ENCODE measurements at places on chromosomes 1 and 21.

- no peak for DNase-seq
Observed at GRCh38 chr1:167301355-167301754, 80.7 kb downstream of the POU2F1 start.

GRCh38 chr1:51252366-51252765 is 16.3 kb downstream of the RNF11 start:
- DNase-seq = no peak

DNA sequence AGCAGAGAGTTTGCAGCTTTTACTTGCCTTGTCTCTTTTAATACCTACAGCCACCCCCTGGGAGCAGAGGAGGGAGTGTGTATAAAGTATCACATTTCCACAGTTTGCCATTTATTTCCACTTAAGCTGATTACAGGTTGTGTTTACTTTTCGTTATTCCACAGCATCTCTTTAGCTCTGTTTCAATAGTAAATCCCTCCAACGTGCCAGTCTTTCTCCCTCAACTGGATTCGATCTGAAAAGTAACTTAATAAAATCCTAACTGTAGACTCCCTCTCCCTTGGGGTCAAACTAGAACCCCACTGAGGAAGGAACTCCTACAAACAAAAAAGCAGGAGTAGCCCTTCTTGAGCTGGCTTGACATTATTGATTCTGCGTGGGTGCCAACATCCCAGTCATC is 3.1 kb upstream of the FCGR2A start:
- no peak for DNase-seq

GRCh38 chr1:156538711-156539440 is 33.5 kb downstream of the IQGAP3 start:
- no peak for DNase-seq

- no peak for DNase-seq
Observed at GRCh38 chr1:28494737-28495136, 11.1 kb upstream of the RCC1 start.

DNA sequence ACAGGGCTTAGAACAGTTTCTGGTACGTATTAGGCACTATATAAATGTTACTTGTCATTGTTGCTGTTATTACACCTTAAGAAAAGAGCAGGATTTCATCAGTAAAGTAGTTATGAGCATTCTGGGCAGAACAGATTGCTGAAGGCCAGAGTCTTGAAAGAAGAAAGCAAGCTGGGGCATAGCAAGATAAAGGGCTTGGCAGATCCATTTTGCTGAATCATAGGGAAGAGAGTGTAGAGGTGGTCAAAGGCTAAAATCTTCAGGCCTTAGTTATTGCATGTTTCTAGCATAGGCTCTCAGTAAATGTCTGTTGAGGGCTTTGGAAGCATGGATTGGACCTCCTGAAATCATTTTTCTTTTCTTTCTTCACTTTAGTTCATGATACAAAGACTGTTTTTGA is 67.5 kb downstream of the PLA2G4A start:
- no peak for DNase-seq

DNA sequence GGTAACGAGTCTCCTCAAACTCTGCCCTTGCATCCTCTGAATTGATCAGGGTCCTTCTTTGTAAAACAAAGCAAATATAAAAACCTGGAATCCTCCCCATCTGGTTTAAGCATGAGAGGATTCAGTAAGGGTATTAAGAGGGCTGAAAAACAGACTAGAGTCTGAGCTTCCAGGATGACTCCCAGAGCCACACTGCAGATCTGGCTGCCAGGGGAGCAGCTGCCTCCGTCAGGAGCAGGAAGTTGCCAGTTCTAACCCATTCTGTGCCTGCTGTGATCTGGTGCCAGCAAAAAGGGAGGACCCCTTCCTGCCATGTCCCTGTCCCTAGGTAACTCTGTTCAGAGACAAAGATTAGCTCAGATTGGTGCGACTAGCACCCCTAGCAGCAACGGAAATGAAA is 27.5 kb downstream of the SERTAD4 start:
- DNase-seq = no peak

DNA sequence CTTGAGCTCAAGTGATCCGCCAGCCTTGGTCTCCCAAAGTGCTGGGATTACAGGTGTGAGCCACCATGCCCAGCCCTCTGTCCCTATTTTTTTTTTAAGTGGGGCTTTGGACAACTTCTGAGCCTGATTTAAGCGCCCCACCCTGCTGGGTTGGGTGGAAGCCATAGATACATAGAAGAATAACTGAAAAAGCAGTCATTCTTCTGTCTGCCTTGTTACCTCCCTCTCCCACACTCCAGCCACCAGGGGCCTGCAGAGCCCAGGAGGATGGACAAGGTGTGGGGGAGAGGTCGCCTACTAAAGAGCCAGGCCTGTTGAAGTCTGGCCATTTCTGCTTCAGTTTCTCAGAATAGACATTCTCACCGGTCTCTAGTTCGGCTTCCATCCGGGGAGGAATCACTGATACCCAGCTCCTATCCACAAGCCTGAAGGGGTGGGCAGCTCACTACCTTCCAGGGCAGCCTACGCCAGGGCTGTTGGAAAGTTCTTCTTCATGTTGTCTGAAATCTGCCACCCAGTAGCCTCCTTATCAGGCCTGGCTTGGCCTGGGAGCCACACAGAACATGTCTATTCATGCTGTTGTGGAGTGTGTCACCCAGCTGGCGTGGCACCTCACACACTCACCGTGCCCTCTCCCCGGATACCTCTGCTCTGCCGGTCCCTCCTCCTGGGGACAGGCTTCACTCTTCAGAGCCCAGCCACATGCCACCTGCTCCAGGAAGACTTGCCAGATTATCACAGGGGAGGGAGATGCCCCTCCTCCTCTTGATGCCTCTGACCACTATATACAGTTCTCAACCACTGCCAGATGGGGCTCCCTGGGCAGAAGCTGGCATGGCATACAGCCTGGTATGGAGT is 27.7 kb downstream of the KNCN start:
- no peak for DNase-seq

DNA sequence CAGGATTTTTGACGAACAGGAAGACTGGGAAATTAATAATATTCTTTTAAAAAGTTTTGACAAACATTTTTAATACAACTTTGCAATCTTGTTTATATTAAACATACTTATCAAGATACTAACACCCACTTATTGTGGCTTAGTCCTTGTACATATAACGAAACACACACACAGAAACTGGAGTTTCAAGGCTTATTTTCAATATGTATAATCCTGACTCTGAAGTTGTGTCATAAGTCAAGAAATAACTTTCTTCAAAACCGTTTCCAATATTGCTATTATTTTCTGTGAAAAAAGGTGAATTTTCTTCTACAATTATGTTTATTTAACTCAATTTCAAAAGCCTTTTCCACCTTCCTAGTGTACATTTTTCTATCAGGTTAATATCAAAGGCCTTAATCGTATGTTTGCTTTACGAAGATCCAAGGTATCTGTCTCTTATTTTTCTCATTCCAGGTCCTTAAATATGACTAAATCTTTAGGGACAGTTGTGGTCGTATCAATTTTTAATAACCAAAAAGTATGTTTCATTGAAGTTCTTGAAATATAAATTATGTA is 1.8 kb downstream of the CDKN2C start:
- DNase-seq = peak; percentile 36

GRCh38 chr1:235918032-235918431 is 51.3 kb upstream of the LYST start:
- DNase-seq = no peak

DNA sequence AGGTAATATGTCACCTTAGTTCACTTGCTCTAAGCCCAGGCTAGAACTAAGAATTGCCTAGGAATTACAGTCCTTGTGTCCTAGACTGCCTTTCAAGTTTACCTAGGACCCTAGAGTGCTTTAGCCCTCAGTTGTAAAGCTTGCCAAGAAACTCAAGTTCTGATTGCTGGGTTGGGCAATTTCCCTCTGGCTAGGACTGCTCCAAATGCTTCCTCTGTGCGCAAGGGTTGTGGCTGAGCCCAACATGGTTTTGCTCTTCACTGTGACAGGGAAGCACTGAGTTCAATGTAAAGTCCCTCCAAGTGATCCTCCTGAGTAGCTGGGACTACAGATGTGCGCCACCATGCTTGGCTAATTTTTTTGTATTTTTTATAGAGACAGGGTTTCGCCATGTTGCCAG is 102.3 kb upstream of the NEK7 start:
- DNase-seq = peak; percentile 61

GRCh38 chr1:156497743-156498431 is 2.7 kb downstream of the MEF2D start:
- no peak for DNase-seq

GRCh38 chr1:181094416-181095212 is 6.1 kb downstream of the IER5 start:
- DNase-seq = no peak

DNA sequence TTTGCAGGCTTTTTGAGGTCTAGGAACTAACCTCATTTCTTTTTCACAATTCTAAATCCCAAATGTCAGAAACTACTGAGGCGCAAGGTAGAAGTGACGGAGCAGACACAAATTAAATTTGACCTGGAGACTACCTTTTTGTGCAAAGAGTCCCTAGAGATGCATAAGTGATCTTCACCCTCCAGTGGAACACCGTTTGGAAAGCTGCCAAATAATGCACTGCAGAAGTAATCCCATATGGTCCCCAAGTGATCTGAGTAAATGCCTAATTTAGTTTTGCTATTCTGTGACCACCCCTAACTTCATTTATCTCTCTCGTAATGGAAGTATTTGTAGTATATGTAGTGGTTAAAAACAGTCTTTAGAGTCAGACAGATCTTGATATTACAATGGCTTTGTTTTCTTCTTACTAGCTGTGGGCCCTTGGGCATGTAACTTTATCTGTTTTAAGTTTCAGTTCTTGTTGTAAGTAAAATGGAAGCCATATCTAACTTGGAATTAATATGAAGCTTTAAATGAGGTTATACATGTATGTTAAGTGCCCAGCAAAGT is 70.4 kb upstream of the IPO9 start:
- DNase-seq = no peak

DNA sequence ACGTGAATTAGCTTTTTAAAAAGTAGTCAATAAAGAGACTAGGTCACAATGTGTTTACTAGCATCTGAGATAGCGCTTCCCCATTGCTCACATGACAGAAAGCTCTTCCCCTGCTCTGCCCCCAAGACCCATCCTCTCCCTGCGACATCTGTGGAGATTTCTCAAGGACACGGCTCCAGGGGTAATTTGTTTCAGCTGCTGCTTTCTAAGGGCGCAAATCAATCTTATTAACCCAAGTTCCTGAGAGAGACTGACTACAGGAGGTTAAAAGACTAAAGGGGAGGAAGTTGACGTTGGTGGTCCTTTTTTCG is at the start of gene MYOCOS:
MYOCOS (plus strand) TSS at position 92 of the 311 bp plus-strand sequence. CDS start 1,641 bp downstream, outside the sequence.
- DNase-seq = no peak

DNA sequence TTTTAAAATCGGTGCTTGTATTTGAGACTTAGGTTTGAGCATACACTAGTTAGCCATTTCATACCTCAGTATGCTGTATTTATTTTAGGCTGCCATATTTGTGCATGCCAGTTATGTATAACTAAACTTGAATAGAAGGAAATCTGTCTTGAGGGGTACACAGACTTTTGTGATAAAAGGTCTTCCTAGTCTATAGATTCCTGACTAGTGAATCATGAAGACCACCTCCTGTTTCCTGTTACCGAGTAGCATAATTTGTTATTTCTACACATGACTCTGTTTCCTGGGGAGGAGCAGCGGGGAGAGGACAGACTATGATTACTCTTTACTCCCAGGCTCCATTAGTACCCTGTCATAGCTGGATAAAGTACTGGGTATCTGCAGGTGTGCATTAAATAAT is 316.8 kb upstream of the SNX7 start:
- no peak for DNase-seq

DNA sequence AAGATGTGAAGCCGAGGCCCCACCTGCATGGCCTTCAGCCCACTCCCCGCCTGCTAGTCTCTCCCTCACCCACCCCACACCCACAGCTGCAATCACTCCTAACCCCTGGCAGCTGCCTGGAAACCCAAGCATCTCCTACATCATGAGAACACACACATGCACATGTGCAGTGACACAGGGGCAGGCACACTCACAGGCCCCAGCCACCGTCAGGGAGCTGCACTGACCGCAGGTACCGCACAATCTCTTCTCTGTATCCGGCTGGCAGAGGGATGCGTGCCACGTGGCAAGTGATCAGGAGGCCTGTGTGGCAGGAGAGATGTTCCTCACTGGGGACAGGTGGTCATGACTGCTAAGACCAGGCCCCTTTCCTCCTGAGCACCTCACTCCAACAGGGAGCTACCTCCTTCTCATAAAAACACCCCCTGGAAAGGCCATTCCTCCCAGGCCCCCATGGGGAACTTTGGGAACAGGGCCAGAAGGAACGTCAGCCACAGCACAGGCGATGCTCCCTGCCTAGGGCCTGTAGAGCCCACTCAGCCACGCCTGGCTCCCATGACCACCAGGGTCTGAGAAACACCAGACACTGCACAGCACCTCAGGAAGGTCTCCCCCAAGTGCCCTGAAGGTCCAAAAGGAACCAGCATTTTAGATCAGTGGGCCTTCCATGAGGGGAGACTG is 6.0 kb downstream of the LSS start:
- DNase-seq = no peak

DNA sequence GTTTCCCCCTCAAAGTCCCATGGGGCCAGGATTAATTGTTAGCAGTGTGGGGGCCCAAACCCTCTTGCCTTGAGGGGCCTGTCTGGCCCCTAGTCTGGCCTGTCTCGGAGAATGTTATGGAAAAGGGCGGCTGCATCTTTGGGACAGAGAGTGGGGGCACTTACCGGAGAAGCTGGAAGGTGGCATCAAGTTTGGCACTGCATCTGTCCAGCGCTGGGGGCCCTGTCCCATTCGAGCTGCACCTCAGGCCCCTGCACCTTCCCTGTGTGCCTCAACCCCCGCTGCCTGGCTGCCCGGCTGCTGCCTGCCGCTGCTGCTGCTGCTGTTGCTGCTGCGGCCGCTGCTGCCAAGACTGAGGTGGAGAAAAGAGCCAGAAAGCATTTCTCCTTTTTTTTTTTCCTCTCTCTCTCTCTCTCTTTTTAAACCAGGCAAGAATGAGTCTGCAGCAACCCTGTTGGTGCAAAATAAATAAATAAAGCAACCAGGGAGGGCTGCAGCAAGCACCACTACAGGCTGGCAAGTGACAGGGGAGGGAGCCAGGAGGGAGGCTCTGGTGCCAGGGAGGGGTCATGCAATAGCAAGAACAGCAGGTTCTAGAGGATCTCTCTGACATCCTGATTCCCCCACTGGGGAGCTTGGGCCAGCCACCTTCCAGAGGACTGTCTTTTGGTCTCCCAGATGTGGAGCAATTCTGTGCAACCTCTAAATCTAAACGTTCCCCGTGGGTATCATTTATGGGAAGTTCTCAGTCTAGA is at the start of gene LINGO4:
LINGO4 (minus strand) TSS at position 354 of the 755 bp plus-strand sequence. CDS start 2,715 bp downstream, outside the sequence.
- DNase-seq = no peak

Measured in Kasumi-1 (cell line).